ENCODE measurements at places on chromosomes 7 and 10. TPM values are rescaled to one million over a fixed set of nuclear protein-coding genes. Genes with fewer than 3 reads are reported as not detected.

The UBN2 gene
- 9.8 TPM for total RNA-seq

The EFCAB10 gene
- not detected for total RNA-seq

DNA sequence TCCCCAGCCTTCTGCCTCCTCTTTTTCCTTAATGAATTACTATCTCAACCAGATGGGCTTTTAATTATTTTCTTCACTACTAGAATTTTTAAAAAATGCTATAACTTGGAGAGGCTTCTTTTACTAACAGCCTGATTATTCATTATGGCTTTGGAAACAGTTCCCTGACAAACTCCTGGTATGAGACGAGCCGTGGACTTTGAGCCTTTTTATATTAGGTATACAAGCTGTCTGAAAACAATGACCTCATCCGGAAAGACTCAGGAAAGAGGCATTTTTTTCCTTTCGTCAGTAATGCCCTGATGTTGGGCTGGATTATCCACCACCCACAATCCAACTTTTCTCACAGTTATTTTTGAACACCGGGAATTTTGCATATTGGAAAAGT, 26.7 kb upstream of the ABLIM1 start:
- peaks cover 8% of the 10 kb centered on the region for H3K27me3 ChIP-seq
- no peaks in the 10 kb centered on the region for H3K36me3 ChIP-seq
- H3K4me1 ChIP-seq: peaks cover 16% of the 10 kb centered on the region
- H3K4me3 ChIP-seq: no peak overlapping the region

DNA sequence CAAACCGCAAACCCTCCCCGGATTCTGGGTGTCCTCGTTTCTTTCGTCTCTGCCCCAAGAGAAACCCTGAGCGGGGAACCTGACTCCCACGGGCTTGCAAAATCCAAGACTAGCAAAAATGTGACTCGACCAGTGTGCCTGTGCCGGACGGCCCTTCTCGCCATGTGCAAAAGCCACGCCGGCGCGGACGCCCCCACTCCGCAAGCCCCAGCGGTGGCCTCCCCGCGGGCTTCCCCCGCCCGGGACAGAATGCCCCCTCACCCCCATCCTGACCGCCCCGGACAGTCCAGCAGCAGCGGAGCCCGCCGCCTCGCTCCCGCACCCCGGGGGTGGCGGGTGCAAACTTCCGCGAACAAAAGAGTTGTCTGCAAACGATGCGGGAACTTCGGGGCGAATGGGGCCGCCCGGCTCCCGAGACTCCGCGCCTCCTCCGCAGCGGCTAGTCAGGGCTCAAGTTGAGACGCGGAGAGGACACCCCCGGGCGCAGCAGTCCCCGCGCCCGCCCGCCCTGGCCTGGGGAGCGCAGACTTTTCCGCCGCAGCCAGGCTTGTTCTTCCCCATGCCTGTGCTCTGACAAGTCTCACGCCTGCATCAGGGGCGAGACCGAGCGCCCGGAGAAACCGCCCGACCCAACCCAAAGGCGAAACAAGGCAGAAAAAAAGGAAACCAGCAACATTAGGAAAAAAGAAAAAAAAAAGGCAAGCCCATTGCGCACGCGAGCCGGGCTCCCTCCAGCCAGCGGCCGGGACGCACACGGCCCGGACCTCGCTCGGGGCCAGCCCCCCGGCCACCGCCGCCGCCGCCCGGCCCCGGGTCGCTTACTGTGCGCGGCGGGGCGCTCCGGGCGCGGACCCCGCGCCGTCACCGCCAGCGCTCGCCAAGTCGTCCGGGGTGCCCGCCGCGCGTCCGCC, 732 bp downstream of the FAM53B start:
- H3K4me3 ChIP-seq: peak overlapping the region; percentile 77
- DNase-seq: peak; percentile 93
- no peaks in the 10 kb centered on the region for H3K27me3 ChIP-seq
- H3K4me1 ChIP-seq: peaks cover 25% of the 10 kb centered on the region
- no peak overlapping the region for H3K27ac ChIP-seq
- H3K36me3 ChIP-seq: peaks cover 7% of the 10 kb centered on the region

- no peaks in the 10 kb centered on the region for H3K27me3 ChIP-seq
- H3K36me3 ChIP-seq: no peaks in the 10 kb centered on the region
- no peak overlapping the region for H3K27ac ChIP-seq
- H3K4me3 ChIP-seq: no peak overlapping the region
- peaks cover 27% of the 10 kb centered on the region for H3K4me1 ChIP-seq
Measured at GRCh38 chr10:71223347-71224058, 11.1 kb downstream of the UNC5B start.

The OPTN gene
- 132 TPM for total RNA-seq

GRCh38 chr10:60388709-60389301, 870 bp downstream of the ANK3 start:
- peaks cover 20% of the 10 kb centered on the region for H3K4me1 ChIP-seq
- no peak overlapping the region for H3K27ac ChIP-seq
- H3K36me3 ChIP-seq: no peaks in the 10 kb centered on the region
- no peak overlapping the region for H3K4me3 ChIP-seq
- H3K27me3 ChIP-seq: no peaks in the 10 kb centered on the region

DNA sequence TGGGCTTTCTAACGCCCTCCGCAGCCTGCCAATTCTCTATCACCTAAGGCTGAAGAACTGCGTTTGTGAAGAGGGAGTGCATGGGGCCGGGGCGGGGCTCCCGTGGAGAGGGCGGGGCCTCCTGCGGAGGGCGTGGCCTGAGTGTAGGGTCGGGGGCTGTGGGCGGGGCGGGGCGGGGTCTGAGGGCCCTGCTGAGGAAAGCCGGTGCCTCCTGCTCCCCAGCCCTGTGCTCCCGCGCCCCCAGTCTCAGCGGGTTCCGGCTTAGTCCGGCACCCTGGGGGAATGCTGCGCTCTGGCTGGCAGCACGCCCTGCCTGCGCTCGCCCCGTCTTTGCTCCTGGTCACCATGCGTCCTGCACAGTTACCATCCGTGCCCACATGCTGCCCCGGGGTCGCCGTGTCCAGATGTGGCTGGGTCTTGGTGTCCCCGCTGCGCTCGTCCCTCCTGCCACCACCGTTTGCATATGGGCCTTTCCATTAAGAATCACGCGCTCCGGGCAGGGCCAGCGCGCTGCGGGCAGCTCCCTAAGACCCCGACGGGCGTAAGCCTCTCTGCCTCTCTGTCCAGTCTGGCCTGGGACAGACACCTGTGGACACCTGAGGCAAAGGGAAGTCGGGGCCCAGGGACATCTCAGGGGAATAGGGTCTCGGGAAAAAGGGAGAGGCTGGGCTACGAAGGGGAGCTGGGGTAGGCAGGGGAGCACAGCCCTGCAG, 144.0 kb upstream of the RET start:
- no peaks in the 10 kb centered on the region for H3K36me3 ChIP-seq
- H3K27me3 ChIP-seq: peaks cover 20% of the 10 kb centered on the region
- no peak overlapping the region for H3K4me3 ChIP-seq
- DNase-seq: peak; percentile 55
- H3K4me1 ChIP-seq: no peaks in the 10 kb centered on the region
- no peak overlapping the region for H3K27ac ChIP-seq

- no peak overlapping the region for H3K4me3 ChIP-seq
- no peak overlapping the region for H3K27ac ChIP-seq
- no peak for DNase-seq
- H3K4me1 ChIP-seq: no peaks in the 10 kb centered on the region
- no peaks in the 10 kb centered on the region for H3K27me3 ChIP-seq
- no peaks in the 10 kb centered on the region for H3K36me3 ChIP-seq
Measured at GRCh38 chr10:130255777-130256176, 119.6 kb downstream of the GLRX3 start.

DNA sequence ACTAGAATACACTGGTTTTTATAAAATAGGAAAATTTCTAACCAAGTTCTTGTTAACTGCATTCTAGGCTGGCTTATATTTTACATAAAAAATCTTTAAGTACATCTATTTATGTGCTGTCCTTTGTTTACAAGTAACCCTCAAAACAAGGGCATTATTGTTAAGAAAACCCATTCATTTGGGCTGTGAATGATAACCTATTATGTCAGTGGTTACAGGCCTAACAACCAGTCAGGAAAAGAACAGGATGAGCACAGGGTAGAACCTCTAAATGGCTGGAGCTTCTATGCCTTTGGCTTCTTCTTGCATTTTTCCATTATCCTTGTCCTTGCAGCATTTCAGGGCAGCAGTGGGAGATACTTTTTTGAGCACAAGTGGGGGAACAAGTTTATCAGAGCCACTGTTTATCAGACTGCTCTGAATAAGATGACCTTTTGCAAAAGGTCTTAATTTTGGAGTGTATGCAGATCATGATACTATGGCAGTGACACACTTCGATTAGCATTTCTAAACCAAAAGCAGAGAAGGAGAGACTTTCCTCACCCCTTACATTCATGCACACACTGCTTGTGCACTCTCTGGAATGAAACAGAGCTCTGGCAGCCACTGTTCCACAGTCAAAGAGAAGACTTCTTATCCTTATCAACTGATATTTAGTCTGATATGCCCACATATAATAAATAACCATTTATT, 10.9 kb downstream of the GPR37 start:
- no peak overlapping the region for H3K4me3 ChIP-seq
- no peaks in the 10 kb centered on the region for H3K4me1 ChIP-seq
- no peak for DNase-seq
- H3K27ac ChIP-seq: no peak overlapping the region
- no peaks in the 10 kb centered on the region for H3K27me3 ChIP-seq
- H3K36me3 ChIP-seq: no peaks in the 10 kb centered on the region

Data from osteoblast (primary cell).